IMR-90 (cell line): ENCODE measurements at places on chromosomes 16 and 17. TPM values are rescaled to one million over a fixed set of nuclear protein-coding genes. Genes with fewer than 3 reads are reported as not detected.

DNA sequence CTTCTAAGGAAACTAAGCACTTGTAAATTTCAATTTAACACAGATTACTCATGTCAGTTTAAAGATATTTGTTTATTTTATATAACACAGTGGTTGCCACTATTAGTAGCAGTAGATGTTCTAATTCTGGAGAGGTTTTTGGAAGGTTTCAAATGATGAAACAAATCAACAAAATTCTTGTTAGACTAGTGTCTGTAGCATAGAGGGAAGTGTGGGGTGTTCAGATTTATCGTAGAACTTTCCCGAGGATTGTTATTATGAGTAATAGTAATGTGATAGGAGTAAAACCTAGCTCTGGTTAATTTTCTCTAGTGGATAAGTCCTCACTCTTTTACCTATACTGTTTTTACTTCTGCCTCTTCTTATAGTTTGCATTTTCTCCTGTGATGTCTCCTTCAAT, 6.3 kb downstream of the GAN start:
- no peak for DNase-seq

DNA sequence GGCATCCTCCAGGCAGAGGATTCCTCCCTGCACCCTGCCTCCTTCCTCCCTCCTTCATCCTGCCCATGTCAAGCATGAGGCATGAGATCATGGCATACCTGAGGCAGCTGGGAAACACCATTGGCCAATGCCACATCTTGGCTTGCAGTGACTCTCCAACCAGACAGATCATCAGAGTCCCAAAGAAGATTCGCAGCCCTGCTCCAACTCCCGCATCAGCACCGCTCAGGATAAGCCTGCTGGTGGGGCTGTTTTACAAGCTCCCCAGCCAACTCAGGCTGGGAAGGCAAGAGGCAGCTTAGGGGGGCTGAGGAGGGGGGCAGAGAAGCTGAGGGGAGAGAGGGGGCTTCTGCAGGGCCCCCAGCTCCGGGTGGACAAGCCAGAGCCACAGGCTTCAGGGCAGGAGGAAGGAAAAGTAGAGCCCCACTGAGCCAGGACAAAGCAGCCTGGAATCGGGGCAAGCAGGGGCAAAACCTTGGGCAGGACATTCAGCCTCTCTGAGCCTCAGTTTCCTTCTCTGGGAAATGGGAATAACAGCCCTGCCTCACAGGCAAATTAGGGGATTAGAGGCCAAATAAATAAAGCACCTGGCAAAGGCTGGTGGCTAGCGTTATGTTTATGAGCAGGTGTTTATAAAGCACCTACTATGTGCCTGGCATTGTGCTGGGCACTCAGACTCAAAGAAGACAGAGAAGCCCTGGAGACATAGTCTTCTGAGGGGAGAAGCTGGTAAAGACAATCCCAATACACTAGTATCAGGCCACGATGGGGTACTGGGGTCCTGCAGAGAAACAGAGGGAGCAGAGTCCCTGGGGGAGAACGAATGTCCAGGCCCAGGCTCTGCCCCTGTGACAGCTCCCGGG, 88.1 kb downstream of the GOSR1 start:
- no peak for DNase-seq

DNA sequence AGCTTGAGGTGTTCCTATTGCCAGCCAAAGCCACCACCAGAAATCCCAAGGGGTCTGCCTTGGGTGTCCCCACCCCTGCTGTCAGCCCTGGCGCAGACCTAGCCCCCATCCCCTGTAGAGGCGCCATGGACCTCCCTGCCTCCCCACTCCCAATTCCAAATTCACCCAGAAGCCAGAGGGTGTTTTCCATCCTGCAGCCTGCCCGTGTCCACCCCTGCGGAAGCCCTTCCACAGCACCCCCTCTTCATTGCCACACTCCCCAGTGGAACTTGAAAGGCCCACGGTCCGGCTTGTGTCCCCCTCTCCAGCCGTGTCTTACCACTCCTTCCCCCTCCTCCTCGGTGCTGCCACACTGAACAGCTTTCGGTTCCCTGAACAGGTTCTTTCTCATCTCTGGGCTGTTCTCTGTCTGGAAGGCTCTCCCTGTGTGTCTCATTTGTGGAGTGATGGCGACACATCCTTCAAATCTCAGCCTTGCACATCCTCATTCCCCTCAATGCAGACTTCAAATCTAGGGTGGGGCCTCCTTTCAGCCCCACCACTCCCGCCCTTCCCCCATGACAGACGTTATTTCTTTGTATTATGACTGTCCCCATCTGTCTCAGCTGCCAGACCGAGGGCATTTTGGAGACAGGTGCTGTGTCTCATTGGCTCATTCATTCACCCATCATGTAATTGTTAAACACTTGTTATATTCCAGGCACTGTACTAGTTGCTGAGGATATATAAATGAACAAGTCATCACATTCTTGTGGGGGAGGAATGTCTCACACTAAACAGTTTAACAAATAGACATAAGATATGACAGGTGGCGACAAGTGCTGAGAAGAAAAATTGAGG, 36.3 kb downstream of the ADGRG5 start:
- DNase-seq, result no peak

DNA sequence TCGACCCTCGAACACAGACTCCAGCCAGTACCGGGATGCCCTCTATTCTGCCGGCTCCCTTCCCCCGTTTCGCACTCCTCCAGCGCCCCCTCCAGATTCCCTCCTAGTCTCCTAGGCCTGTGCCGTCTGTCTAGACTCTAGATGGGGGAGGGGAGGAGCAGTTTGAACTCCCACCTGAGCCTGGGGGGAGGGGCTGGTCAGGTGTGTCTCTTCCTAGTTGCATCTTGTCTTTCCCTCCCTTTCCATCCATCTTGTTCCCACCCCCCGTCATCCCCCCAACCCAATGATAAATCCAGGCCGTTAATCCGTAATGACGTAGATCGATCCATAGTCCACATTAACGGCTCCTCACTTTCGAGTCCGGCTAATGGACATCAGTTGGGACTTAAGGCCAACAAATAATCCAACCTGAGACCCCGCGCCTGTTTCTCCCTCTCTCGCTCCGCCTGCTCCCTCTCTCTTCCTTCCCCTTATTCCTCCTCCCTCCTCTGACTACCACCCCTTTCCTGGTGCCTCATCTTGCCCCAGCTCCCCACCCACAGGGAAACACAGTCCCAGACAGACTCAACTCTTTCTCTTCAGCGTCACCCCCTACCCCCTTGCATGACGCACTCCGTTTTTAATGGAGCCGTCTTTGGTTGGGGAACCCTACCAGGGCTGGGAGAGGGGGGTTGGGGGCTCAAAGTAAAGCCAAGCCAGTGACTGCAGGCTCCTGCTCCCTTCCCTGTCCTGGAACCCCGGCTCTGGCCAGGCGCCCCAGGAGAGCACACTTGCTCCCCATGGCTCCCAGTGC, 3.4 kb upstream of the HOXB5 start:
- DNase-seq, result peak; percentile 89

- DNase-seq, result no peak
Measured at GRCh38 chr17:1473841-1474240, 17.8 kb upstream of the CRK start.

DNA sequence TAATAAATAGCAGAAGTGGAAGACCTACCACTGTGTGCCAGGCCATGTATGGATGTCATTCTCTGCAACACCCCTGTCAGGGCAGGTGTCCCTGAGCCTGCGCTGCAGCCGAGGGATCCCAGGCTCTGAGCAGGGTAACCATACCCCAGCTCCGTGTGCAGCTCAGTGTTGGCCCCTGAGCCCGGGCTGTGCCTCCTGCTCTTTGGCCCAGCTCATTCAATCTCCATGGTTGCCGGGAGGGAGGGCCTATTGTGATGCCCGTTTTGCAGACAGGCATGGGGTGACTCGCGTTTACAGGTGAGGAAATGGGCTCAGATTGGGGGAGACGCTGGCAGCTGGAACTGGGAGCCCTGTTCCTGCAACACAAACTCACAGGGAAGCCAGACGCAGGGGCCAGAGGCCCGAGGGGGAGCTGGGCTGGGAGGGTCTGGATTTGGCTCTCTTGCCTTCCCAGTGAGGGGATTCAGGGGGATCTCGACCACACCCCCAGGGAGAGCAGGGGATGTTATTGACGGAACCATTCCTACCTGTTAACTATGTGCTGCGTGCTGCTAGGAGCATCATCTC, 190.5 kb downstream of the IRF8 start:
- no peak for DNase-seq

DNA sequence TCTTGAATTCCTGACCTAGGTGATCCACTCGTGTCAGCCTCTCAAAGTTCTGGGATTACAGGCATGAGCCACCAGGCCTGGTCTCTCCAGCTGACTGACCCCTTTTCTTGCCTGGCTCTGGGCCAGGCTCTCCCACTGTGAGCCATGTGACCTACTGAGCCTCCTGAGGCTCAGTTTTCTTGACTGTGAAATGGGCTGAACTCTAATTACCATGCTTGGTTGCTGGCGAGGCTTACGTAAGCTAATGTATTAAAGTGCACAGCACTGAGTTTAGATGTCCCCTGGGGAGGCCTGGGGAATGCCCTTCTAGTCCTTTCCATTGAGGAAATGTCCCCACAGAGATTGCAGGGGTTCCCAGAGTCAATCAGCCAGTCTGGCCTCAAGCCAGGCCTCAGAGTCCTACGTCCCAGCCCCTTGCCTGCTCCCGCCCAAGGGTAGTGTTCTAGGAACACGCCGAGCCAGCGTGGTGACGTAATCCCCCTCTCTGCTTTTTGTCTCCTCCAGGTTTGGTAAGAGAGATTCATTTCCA, 45.8 kb upstream of the LGALS9 start:
- no peak for DNase-seq

- peak; percentile 47 for DNase-seq
Measured at GRCh38 chr17:60390186-60390585, 1.7 kb downstream of the USP32 start.

DNA sequence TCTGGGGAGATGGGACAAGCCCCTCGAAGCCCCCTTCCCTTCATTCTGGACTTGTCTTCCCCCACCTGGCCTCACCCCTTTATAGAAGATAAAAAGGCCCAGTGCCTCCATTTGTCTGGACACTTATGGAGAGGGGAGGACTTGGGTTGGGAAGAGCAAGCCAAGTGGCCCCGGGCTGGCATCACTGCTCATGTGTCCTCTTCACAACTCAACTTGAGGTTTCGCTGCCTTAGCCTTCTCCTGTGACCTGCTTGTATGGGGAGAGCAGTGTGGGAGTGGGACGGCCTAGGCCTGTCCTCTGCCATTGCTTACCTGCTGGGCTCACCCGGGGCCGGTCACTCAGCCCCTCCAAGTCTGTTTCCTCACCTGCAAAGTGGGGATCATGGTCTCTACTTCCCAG, 1.4 kb downstream of the PAQR4 start:
- no peak for DNase-seq

DNA sequence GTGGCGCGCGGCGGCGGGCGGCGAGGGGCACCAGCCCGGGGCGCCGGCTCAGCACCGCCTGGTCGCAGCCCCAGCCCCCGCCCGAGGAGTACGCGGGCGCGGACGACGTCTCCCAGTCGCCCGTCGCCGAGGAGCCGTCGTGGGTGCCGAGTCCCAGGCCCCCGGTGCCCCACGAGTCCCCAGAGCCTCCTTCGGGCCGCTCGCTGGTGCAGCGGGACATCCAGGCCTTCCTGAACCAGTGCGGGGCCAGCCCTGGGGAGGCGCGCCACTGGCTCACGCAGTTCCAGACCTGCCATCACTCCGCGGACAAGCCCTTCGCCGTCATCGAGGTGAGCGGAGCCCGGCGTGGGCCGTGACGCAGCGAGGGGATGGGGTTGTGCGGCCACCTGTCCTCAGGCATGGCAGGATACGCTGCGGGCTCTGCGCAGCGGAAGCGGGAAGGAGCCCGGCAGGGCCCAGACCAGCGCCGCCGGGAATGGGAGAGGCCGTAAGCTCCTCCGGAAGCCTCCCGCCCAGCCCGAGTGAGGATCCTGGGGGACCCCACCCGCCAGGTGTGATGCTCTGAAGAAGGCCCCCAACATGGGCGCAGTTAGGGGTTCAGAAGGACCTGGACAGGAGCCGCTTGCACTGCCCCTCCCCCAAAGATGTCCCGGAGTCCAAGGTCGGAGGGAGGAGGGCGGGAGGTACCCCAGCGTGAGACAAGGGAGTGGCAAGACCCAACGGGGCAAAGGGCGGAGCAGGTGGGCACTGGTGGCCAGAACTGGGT, 522 bp downstream of the NAGS start:
- DNase-seq, result no peak

DNA sequence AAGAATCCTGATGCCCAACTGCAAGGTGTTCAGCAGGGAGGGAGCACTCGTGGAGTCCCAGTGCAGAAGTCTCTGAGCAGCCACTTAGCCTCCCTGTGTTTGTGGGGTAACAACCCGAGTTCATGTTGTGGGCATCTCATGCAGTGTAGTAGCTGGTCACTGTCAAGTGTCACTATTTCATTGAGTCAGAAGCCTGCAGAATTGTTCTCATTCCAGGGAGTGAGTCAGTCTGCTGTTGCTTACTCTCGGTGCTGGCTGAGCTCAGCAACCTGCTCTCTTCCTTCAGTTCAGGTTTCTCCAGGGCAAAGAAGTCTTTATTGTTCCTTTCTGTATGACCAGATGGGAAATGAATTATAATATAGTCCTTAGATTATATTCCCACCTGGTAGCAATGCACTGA, 24.1 kb downstream of the HMOX2 start:
- peak; percentile 88 for DNase-seq

Gene NDRG4
- 9.7 and 10.9 TPM in 2 replicates for total RNA-seq

Gene IL17C
- not detected in 2 replicates for total RNA-seq

Gene KRT12
- total RNA-seq, result not detected in 2 replicates

Gene NXPH3
- 0.18 and 0.28 TPM in 2 replicates for total RNA-seq

Gene SEPTIN1
- not detected in 2 replicates for total RNA-seq
